ENCODE measurements at places on chromosomes 4 and X.

DNA sequence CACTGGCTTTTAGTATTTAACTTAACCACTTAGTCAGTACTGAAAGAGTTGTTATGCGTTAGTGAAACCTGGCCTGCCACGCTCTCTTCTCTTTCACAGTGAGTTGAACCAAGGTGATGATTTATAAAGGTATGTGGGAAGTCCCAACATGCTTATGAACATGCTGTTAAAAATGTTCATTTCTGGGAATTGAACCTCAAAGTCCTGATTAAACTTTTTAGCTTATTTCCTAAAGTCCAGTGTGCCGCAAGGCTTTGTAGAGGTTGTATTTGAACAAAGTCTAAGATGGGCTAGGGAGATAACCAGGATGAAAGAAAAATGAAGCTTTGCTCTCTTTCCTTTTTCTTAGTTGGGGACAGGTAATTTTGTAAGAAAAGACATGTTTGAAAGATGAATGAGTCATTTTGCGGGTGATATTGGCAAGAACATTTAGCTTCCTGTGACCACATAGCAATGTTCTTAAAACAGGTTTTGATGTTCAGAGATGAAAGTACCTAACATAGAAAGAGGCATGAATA, 270.3 kb downstream of the DTHD1 start:
- no peak for DNase-seq

DNA sequence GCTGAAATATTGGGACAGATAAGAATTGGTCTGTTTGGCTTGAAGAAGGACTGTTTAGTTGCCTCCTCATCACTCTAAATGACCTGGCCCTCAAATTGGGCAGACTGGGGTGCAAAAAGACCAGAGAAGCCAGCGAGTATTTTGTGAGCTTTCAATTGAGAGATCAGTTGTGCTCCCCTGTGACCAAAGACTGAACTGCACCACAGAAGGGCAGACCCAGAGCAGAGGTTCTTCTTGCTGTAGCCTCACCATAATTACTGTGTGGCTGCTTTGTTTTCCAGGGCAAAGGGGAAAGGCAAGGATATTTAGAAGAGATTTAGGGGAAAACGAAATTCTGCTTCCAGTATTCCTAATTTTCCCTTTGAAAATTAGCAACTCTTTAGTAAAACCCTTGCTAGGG, 104.0 kb upstream of the MBNL3 start:
- no peak for DNase-seq

- DNase-seq = no peak
These were observed 487.8 kb upstream of the MAGEB18 start for GRCh38 chrX:25650216-25650820.

DNA sequence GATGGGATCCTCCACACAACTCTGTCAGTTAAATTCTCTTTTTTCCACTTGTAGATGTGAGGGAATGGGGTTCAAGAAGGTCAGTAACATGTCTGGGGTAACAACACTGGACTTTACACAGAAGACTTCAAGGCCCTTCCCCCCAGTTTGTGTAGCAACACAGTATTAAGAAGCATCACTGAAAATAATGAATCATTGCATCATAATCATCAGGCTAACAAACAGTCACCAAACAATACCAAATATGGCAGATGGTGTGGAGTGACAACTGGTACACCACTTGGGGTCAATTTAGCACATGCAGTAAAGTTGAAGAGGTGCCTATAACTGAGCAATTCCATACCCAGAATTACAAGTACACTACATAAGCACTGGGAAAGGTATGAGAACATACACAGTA, 38.6 kb downstream of the BOD1L1 start:
- DNase-seq = no peak

DNA sequence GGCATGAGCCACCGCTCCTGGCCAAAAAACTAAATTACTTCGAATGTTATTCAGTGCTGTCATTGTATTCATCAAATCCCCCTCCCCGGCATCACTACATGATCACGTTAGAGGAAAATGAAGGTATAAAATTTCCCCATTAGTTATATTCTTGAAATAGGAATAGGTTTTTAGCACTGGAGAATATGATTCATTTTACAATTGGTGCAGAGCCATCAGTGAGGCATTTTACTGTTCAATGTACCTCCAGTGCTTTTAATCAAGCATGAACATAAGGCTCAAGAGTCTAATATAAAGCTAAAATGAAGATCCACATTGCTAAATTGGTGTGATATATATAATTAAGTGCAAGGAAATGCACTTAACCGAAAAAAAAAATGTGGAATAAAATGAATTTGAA, 18.3 kb downstream of the KLF3 start:
- DNase-seq = no peak

DNA sequence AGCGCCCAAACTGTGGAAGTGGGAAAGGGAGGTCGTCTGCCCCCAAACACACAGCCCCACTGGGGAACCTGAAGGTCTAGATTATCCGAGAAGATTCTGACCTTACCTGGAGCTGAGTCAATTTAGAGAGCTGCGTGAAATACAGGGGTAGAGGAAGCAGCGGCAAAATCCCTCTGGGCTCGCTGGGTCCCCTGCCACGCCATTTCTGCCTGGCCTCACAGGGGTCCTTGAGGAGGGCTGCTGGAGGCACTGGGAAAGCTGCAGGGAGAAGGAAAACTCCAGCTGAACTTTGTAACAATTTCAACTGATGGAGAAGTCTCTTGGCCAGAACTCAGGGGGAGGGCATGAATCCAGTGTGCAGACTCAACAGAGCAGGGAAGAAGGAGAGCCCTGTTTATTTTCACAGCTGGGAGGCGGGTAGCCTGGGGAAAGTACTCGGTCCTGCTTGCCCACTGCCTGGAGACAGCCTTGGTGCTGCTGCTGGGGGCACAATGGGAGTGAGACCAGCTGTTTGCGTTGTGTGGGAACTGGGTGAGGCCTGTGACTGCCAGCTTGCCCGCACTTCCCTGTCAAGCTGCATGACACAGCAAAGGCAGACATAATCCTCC, 93.2 kb upstream of the MAPK10 start:
- no peak for DNase-seq

- no peak for DNase-seq
These were observed 12.3 kb upstream of the GNPDA2 start for GRCh38 chr4:44738615-44739014.

GRCh38 chrX:11535156-11535919, 130.4 kb downstream of the ARHGAP6 start:
- no peak for DNase-seq

GRCh38 chr4:8179771-8180170, 19.3 kb upstream of the SH3TC1 start:
- DNase-seq = no peak

DNA sequence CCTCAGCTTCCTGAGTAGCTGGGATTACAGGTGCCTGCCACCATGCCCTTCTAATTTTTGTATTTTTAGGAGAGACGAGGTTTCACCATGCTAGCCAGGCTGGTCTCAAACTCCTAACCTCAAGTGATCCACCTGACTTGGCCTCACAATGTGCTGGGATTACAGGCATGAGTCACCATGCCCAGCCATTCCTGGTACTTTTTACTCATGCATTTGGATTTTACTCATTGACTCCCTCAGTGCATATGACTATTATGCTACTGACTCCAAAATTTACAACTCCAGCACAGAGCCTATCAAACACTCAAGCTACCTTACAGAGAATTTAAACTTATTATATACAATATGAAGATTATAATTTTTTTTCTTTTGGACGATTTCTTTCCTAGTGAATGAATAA, 199.9 kb downstream of the CXXC4 start:
- DNase-seq = no peak

DNA sequence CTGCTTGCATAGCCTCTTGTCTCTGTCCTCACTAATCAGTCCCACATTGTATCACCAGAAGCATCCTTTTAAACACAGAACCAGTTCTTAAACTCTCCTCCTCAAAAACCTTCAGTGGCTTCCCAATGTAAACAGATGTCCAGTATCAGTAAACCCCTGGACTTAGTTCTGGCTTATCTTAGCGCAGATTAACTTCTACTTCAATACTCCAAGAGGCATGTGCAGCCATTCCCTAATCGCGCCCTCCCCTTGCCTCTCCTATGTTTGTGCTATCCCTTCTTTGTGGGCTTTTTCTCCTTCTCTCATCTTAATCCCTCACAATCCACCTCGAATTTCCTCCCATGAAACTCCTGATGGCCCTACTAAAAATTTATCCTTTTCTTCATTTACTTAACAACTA, 193.8 kb downstream of the FBXO8 start:
- DNase-seq = no peak

DNA sequence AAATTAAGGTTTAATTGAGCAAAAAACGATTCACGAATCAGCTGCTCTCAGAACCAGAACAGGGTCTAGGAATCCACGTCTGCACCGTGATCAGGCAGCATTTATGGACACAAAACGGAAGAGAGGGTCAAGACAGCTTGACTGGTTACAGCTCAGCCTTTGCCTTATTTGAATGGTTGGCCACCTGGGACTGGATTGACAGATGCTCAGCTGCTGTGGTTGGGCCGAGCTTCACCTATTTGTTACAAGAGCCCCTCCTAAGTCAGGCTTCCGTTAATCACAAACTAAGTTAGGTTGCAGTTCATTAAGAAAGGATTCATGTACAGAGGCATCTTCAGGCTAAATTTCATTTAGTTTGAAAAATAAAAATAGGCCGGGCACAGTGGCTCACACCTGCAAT, 50.6 kb upstream of the MAN2B2 start:
- DNase-seq = no peak

DNA sequence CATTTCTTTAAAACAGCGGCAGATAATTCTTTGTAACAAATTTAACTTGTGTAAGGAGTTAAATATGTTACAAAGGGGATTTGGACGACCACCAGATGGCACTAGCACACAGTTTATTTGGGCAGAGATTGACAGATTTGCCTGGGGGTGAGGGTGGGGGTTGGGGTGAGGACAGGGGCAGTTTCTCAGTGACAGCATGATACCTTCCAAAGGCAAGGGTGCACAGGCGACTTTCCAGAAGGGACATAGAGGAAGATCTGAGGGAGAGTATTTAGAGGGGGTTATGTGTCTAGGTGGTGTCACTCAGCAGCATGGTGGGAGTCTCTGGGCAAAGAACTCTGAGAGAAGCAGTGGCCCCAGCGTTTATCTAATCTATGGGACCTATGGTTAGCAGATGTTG, 9.6 kb upstream of the TMA16 start:
- peak; percentile 56 for DNase-seq

- no peak for DNase-seq
These were observed 454 bp downstream of the BTC start for GRCh38 chr4:74793757-74794381.

DNA sequence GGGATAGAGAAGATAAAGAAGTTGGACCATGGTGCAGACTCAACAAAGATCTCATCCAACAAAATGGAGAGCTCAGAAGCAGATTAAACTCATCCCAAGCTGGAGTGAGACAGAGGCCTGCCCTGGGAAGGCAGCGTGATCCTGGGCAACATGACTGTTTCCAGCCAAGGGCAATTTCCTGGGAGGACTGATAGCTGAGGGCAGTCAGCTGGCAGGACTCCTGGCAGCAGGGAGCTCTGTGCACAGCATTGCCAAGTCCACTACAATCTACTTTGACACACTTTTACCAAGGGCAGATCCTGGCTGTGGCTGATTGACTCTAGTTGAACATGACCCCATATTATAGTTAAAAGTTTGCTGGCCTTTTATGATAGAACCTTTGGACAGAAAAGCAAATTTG, 357.3 kb upstream of the RASGEF1B start:
- DNase-seq = no peak

DNA sequence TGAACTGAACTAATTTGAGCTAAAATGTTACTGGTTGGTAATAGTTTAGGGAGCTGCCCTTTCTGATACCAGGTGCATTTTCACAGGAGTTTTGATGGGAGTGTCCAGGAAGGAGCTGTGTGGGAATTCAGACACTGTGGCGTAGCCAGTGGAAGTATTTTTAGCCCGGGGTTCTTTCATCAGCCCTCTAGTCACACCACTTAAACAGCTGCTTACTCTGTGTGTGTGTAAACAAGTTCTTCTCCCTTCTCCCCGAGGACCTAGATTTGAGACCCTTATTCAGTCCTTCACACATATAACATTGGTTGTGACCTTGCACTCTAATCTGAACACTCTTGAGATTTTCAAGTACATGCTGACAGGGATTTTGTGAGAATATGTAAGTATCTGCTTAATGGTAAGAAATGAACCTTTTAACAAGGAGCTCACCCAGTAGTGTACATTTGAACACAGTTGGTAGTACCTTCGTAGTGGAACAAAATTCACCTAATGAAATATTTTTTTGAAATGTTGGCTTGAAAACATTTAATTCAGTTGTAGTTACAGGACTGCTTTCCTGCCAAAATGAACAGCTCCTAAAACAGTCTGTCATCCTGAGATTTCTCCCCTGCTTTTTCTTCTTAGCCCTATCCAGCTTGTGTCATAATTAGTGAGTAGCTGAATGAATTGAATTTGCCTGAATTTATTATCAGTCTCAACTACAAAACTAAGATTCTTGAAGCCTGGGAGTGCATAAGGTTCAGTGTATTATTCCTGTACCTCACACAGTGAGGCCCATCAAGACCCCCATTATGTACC, 61.8 kb downstream of the BMPR1B start:
- DNase-seq = no peak

Measured in CD4-positive, alpha-beta T cell treated with Interleukin-1 beta for 1 hour (primary cell).